ENCODE measurements at places on chromosomes 7 and 10.

DNA sequence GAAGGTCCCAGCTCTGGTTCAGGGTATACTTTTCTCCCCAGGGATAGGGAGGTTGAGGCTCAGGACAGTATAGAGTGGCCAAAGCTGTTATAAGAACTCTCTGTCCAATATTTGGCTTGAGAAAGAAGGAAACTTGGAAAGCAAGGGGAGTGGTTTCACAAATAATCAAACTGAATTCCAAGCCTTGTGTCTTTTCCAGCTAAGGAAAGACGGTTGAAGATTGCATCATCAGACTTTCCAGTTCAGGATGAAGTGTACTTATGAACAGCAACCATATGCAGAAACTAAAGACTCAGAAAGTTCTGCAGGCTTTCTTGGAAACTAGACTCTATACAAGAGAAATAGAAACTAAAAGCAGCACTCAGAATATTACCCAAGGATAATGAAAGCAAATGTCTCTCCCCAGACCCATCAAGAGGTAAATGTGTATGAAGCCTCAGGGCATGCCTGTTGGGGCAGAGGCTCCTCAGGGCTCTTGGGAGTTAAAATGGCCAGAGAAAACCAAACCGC is 46.4 kb downstream of the RAMP3 start:
- no peak for DNase-seq

DNA sequence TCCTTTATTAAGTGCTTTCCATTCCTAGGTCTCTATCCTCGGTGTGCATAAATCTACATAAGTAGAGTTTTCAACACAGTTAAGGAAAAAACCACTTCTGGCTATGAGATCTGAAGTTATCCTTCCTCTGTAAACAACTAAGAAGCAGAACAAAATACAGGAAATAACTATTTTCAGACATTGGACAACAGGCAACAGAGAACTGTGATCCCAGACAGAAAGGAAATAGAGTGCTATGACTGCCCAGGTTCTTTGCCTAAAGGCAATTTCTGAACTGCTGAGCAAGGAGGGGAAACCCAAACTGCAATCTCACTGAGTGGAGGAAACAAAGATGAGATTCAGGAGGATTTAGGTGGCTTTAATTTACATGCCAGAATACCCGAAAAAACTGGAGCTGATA is 285.4 kb downstream of the SNX13 start:
- DNase-seq: no peak

DNA sequence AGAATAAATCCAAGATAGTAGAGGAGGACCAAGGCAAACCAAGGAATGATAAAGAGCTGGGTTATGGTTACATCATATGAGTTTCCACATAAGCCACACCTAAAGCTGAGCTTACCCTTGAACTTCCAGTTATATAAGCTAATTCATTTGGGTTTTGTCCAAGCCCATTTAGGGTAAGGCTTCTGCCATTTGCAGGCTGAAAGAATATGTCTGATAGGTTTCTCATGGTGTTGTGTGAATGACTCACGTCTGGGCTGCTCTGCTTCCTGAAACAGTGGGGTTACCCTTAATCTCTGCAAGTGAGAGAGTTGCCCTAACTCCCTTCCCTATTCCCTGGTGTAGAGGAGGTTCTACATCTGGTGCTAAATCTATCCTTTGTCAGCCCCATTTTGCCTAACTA is 60.8 kb downstream of the PTTG1IP2 start:
- peak; percentile 7 for DNase-seq

DNA sequence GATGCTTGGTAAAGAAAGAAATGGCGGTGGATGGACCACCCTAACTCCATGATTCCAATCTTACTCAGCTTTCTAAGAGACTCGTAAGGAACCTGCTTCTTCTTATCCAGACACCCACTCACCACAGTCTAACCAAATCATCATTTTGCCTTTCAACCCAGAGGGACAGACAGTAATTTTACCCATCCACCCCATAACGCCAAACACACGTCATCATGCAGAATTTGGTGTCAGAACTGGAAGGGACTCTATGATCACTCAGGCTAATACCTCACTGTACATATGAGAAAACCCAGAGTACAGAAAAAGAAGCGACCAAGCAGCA is 388 bp downstream of the ECD start:
- peak; percentile 3 for DNase-seq

DNA sequence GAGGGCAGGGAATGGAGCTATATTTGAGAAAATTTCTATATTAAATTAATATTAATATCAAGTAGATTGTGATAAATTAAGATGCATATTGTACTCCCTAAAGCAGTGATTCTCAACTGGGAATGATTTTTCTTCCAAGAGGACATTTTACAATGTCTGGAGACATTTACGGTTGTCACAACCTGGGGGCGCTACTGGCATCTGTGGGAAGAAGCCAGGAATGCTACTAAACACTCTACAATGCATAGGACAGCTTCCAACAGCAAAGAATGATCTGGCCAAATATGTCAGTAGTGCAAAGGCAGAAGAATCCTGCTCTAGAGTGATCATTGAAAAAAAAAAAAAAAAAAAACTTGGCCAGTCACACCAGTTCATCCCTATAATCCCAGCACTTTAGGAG is 100.0 kb downstream of the LSM5 start:
- DNase-seq: no peak

DNA sequence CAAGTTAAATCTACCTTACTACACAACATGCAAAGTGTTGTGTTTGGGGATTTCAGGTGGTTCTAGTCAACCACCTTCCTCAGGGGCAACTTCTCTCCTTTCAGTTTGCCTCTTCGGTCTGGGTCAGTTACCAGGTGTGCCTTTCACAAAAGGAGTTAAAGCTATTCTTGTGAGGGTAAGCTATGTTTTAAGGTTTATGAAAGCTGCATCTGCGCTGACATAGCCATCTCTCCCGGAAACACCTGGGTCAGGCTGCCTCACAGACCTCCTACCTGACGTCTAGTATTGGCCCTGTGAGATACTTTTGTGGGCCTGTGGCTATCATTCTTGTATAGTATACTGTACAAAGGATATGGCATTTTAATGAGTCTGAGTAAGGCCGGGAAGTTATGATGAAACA is 67.7 kb upstream of the ITGA8 start:
- DNase-seq: no peak

GRCh38 chr7:102236592-102237287 is 49.9 kb upstream of the SH2B2 start:
- peak; percentile 19 for DNase-seq

- DNase-seq: no peak
These were observed 15.2 kb downstream of the SLC13A4 start for GRCh38 chr7:135712796-135713195.

GRCh38 chr10:53744746-53745145 is 972.2 kb upstream of the MBL2 start:
- no peak for DNase-seq

DNA sequence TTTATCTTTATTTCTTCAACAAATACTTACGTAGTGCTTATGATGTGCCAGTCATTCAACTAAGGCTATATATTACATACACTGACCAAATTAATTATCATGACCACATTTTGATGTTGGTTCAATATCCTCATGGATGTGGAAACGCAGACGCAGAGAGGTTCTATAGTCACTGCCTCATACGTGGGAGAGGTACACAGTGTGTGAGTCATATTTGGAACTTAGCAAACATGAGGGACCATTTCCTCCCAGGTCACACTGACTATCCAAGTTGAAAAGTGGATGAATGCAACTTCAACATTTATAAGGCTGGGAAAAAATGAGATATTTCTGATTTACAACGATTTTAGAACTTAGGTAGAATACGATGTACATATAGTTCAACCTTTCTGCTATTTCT is 113.6 kb downstream of the PRLHR start:
- no peak for DNase-seq

DNA sequence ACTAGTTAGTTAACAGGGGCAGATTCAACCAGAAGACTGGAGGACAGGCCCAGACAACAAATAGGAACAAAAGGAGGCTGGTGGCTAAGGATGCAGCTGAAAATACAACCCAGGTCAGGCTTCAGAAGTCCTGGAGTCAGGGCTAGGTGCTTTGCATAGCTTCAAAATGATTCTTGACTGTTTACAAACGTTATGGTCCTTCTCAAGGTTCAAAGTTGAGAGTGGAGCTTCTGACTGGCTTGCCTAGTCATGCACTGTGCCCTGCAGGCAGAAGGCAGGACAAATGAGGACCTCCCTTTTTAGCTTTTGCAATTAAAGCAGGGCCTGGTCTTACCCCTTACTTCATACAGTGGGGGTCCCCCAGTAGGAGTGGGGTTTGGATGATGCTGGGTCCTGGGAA is 4.4 kb upstream of the CDH23 start:
- no peak for DNase-seq

DNA sequence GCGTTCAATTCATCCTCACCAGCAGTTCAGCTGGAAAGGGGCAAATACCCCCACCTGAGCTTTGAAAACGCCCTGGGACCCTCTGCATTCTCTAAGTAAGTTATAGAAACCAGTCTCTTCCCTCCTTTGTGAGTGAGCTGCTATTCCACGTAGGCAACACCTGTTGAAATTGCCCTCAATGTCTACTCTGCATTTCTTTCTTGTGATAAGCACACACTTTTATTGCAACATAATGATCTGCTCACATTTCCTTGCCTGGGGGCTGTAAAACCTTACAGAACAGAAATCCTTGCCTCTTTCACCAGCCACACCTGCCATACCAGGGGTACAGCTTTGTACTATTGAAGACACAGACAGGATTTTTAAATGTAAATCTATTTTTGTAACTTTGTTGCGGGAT is 155.8 kb upstream of the LANCL2 start:
- DNase-seq: no peak

DNA sequence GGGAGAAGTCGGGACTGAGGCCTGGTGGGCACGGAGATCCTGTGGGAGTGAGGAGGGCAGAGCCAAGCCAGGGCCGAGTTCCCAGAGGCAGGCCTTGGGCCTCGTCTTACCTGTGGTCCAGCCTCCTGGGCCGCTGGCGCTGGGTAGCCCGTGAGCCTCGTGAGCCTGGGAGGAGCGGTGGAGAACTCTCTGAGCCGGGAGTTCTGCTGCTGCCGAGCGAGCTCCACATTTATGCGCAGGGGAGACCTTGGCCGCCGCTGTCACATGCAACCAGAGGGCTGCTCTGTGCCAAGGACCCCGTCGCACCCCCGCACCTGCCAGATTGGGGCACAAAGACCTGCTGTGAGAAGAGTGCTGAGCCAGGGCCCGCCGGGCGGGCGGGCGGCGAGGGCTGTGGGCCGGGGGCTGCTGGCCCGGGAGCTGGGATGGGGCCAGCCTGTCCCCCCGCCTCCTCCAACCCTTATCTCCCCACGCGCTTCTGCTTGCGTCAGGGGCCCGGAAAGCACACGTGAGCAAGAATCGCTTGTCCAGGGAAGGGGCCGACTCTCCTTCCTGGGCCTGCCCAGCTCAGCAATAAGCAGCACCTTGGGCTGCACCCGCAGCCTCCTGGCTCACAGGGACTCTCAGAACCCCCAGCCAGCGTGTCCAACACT is 10.2 kb downstream of the VENTX start:
- DNase-seq: no peak

DNA sequence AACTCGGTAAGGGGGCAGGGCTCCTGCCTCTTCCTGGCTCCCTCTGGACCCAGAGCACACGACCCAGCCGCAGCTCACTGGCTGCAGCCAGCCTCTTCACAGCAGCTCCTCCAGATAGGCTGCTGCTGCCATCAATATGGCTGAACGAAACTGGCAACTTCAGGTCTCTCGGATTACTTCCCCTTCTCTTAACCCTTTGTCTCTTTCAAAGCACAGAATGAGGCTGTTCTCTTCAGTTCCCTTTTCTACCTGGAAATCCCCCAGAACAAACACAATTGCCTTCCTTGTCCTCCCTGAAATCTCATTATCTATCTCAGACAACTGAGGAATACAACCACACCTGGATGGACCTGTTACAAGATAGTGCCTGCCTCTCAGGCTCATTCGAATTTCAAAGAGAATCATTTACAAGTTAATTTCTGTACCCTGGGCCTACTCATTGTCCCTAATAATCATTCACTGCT is 193.4 kb upstream of the MBL2 start:
- no peak for DNase-seq

- DNase-seq: no peak
These were observed 44.1 kb downstream of the NPY start for GRCh38 chr7:24328050-24328449.

DNA sequence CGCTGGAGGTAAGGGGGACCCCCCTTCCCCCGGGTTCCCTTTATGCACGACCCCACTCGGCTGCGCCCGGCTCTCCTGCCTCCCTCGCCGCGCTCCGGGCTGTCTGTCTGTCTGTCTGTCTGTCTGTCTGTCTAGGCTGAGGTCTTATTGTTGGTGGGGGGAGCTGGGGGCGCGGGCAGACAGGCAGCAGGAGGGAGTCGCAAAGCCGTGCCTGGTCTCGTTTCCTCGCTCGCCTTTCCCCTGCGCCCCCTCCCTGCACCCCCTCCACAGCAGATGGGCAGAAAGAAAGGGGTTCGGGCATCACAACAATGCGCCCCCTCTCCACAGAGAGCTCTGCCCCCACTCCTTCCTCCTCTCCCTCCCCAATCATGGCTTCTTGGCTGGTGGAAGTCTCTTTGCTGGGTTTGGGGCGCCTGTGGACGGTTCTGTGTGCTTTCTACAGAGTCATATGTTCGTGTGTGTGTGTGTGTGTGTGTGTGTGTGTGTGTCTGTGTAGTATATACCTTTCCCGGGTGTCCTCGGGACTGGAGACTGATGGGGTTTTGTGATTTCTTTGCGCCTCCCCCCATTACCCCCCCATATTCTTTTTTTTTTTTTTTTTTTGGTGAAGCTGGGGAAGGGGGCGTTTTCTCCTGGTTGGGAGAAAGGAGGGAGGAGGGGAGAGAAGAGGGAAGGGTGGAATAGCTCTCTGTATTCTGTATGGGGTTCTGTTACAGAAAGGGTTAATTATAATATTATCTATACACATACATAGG is 1.9 kb downstream of the AUTS2 start:
- no peak for DNase-seq

- no peak for DNase-seq
These were observed 33.5 kb downstream of the CUL2 start for GRCh38 chr10:35056686-35057085.

GRCh38 chr10:126628746-126629145 is 41.7 kb downstream of the C10orf90 start:
- no peak for DNase-seq

- no peak for DNase-seq
These were observed 715.1 kb downstream of the GRID1 start for GRCh38 chr10:85651497-85651882.

DNA sequence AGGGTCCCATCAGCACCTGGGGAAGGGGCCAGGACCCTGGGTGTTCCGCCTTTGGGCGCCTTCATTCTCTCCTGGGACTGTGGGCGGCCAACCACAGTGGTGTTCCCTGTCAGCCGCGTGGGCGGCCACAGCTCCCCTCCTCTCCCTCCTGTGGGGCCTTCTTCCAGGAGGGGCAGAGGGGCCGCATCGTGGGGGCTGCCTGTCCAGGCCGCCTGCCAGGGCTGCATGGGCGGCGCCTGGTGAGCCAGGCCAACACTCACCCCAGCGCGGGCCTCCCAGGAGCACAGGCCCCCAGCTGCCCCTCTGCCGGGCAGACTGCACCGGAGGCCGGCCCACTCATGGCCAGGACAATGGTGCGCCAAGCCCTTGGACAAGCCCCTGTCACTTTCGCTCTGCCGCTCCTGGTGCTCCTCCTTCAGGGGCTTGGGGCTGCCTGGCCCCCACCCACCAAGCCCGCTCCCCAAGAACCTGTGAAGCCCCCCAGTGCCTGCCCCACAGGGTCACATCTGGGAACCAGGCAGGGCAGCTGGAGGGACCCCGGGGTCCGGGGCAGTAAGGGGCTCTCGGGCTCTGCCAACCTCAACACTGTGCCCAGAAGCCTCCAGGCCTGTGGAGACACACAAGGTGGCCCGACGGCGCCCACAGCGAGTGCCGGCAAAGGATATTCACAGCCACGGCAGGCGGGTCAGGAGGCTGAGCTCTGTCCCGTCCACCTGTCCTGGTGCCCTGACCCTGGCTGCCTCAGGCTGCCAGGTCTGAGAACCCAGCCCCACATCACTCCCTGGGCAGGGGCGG is 42.8 kb downstream of the AP5Z1 start:
- no peak for DNase-seq

GRCh38 chr7:139673762-139674161 is 104.0 kb downstream of the HIPK2 start:
- DNase-seq: no peak
